PC-9 (cell line): ENCODE measurements at places on chromosomes 6 and 20. TPM values are rescaled to one million over a fixed set of nuclear protein-coding genes. Genes with fewer than 3 reads are reported as not detected.

Gene CALHM6
- total RNA-seq: not detected in 2 replicates

Gene PROKR2
- not detected in 2 replicates for total RNA-seq

Gene SEMG1
- not detected in 2 replicates for total RNA-seq

Gene TP53INP2
- 4.4 and 4.9 TPM in 2 replicates for total RNA-seq

Gene PBOV1
- not detected in 2 replicates for total RNA-seq

Gene SPATA25
- total RNA-seq: 5.2 and 6.3 TPM in 2 replicates

Gene IL17F
- not detected in 2 replicates for total RNA-seq

Gene PRICKLE4
- 8.4 and 9.2 TPM in 2 replicates for total RNA-seq

Gene HLA-DQA1
- not detected in 2 replicates for total RNA-seq

Gene CLVS2
- not detected in 2 replicates for total RNA-seq

Gene WFDC5
- not detected in 2 replicates for total RNA-seq

Gene B3GALT4
- 10.3 and 12.8 TPM in 2 replicates for total RNA-seq

Gene MROH8
- total RNA-seq: 3.3 TPM in 2 replicates

Gene NNAT
- not detected in 2 replicates for total RNA-seq

Gene MUCL3
- not detected in 2 replicates for total RNA-seq

Gene PRDM13
- total RNA-seq: not detected in 2 replicates

Gene DLK2
- 3.6 and 6.2 TPM in 2 replicates for total RNA-seq

Gene MRAP2
- total RNA-seq: not detected in 2 replicates

Gene ENPP5
- 8.0 and 9.1 TPM in 2 replicates for total RNA-seq
